ENCODE measurements at places on chromosomes 13 and 19.

GRCh38 chr19:36103842-36104552 is 6.9 kb upstream of the OVOL3 start:
- DNase-seq: no peak

- DNase-seq: no peak
Measured at GRCh38 chr13:100139817-100140216, 50.9 kb downstream of the PCCA start.

DNA sequence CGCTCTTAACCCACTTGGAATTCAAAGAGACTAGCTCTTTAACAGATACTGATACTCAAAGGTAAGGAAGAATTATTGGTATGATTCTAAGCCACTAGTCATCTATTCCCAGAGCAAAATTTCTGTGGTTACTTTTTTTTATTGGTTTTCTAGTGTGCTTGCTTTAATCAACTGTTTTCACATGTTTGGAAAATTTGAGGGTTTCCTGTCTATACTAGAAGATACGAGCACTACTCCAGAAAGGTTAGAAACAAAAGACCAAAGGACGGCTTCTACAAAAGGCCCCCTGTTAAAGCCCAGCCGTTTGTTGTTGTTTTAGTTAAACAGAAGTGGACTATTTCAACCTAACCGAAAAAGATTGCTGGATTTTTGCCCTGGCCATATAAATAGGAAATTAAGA is 18.5 kb upstream of the LPAR6 start:
- no peak for DNase-seq

- no peak for DNase-seq
Measured at GRCh38 chr19:35710784-35711723, 6.7 kb downstream of the ZBTB32 start.

- DNase-seq: no peak
Measured at GRCh38 chr13:19836472-19836871, 27.0 kb downstream of the ZMYM5 start.

DNA sequence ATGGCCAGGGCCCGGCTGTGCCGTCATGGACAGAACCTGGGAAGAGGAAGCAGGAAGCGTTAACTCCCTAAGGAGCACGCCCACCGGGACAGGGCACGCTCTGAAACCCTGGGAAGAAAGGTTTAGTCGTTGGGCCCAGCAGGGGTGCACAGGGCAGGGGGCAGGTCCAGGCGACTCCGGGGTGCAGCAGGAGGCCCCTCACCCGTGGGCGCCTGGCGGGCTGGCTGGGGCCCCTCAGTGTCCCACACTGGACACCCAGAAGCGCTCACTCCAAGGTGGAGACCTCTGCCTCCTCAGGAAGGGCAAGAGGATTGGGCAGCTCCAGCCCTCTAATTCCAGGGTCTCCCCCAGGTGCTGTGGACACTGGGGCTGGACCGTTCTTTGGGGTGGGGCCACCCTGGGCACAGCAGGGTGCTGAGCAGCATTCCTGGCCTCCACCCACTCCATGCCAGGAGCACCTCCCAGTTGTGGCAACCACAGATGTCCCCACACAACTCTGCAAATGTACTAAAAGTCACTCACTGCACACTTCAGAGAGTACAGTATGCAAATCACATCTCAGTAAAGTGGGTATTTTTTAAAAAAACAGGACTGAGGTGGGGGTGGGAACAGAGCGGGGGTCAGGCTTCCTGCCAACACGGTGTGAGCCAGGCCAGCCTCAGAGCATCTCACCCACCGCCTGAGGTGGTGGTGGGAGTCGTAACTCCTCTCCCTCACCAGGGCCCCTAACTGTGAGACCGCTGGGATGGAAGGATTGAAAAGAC is 35.2 kb downstream of the PIP5K1C start:
- no peak for DNase-seq

DNA sequence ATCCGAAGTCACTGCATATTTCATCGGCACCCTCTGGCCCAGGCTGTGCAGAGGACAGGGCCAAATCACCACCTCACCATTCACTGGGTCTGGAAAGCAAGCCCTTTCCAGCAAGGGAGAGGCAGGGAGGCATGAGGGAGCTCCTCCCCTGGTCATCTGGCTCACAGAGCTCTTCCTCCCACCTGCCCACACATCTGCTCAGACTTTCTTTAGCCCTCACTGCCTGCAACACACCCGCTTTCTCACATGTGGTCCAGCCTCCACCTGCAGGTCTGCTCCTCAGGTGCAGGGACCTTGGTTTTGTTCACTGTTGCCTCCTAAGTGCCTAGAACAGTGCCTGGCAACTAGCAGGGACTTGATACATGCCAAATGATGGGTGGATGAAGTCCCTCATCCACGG is 21.0 kb upstream of the SLC35E1 start:
- DNase-seq: no peak

DNA sequence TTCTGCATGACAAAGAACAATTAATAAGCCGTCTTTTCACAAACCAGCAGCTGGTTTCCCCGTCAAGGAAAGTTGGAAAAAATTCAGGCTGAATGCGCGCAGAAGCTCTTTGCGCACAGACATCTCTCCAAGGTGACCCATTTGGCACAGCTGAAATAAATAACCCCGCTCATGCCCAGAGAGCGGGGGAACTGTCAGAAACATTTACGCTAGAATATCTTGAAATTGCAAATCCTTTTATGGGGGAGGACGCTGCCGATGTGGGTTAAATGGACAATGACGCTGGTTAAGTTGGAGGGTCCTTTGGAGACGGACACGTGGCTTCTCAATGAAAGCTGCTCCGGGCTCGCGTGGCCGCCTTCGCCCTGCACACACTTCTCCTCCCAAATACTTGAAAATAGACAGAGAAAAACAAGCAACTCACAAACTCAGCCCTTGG is 30.6 kb downstream of the GSX1 start:
- no peak for DNase-seq

GRCh38 chr13:55615081-55615480 is 1525.6 kb upstream of the PRR20A start:
- DNase-seq: no peak

- no peak for DNase-seq
Measured at GRCh38 chr13:22000191-22000590, 329.3 kb downstream of the FGF9 start.

DNA sequence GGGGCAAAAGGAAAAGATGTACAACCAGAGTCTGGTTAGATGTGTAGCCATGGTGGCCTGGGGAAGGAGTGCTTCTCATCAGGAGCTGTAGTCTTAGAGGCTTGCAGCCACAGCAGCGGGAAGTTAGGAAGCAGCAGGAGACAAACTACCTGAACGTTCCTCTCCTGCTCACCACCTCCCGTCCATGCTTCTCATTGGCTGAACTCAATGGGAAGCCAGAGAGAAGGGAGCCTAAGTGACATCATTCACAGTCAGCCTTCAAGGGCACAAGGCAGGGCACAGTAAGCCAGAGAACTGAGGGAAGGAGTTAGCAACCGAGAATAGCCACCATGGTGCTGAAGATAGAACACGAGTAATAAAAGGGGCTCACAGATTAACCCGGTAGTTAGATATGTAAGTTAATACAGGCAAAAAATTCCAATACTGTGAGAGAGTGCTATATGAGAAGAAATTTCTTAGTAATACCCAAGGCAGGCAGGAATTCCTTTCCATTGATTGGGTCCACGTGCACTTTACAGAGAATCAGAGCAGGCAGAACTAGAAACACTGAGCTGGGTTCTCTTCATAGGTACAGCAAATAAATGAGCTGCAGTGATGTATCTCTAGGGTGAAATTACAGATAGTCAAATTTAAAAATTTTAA is 391.5 kb upstream of the DACH1 start:
- no peak for DNase-seq

- peak; percentile 88 for DNase-seq
Measured at GRCh38 chr19:43755256-43755801, 567 bp upstream of the SMG9 start.

DNA sequence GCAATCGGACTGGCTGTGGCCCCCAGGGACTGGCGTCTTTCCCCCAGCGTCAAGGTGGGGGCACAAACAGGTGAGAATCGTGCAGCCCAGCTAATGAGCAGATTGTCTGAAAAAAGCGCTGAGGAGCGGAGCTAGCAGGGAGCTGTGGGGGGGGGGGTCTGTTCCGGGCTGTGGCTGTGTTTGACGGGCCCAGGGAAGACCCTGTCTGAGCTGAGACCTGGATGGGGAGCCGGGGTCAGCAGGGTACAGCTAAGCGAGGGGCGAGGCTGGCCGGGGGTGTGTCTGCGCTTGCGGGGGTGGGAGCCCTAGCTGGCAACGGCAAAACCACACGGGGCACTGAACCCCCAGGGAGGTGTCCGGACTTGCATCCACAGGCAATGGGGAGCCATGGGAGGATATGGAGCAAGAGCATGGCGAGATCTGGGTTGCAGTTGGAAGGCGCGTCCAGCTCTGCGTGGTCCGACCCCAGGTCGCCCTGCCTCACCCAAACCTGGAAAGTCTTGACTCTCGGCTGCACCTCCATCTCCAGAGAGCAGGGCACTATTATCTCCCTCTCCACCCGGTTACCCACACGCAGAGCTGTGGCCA is 4.6 kb downstream of the LINGO3 start:
- no peak for DNase-seq

GRCh38 chr13:79684371-79684770 is 203.4 kb downstream of the NDFIP2 start:
- no peak for DNase-seq

DNA sequence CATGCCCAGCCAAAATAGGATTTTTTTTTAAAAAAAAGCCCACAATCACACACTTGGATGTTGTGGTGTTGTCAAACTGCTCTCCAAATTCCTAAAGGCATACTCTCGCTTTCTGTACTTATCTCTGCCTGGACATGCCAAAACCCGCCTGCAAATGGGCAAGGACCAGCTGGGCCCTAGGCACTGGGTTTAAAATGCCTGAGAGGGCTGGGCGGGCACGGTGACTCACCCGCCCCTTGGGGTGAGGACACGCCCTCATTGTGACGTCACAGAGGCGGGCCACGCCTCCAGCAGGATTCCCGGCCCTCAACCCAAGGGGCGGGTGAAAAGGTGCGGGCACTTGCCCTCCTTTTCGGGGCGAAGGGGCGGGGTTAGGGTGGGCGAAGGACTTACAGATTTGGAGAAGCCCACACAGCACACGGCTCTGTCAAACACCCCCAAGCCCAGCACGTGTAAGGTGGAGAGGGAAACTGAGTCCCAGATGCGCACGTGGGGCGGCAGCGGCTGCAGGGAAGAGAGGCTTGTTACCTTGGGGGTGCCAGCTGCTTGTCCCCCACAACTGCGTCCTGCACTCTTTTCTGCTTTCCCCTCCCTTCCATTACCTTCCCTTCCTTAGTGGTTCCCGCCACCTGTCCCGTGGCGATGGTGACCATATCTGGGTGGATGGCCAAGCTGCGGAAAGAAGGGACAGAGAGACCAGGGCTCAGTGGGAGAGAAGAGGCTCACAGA is 6.6 kb downstream of the EML2 start:
- no peak for DNase-seq

- no peak for DNase-seq
Measured at GRCh38 chr19:27974082-27974513, 1238.9 kb downstream of the UQCRFS1 start.

GRCh38 chr19:4267101-4267900 is 11.8 kb upstream of the SHD start:
- DNase-seq: peak; percentile 61

- no peak for DNase-seq
Measured at GRCh38 chr13:76245920-76246319, 609.8 kb downstream of the LMO7 start.

- DNase-seq: no peak
Measured at GRCh38 chr19:2003874-2004273, 11.6 kb downstream of the BTBD2 start.

- no peak for DNase-seq
Measured at GRCh38 chr19:57701625-57702024, 7.4 kb downstream of the ZNF154 start.

GRCh38 chr19:38675611-38676010 is 28.2 kb downstream of the ACTN4 start:
- no peak for DNase-seq

- DNase-seq: no peak
Measured at GRCh38 chr19:47406711-47407416, 12.5 kb downstream of the MEIS3 start.

DNA sequence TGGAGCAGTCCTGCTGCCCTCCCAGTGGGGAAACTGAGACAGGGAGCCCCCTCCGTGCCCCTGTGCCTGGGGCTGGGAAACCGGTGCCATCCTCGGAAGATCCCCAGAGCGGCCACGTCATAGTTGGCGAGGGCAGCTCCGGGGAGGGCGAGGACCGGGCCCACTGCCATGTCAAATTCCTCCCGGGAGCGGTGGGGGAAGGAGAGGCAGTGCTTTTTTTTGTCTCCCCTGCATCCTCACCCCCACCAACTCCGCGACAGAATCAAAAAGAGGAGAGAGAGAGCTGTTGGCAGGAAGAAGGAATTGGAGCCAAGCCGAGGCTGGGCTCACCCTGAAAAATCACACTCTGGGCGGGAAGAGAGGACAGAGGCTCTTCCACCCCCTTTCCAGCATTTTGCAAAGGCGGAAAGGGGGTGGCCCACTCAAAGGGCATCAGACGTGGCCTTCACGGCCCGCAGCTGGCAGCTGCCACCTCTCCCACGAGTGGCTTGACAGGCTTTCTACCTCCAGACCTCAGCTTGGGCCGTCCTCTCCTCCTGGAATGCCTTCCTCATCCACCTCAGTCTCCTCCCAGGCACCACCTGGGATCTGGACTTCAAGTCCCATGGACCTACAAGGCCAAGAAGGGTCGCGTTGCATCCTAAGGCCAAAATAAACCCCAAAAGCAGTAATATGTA is 19.6 kb upstream of the NFIC start:
- DNase-seq: no peak

GRCh38 chr19:50803633-50804419 is 13.6 kb downstream of the ACP4 start:
- DNase-seq: no peak
